Upper lobe of left lung (tissue), 6 donors: ENCODE measurements at places on chromosomes 7 and 10.
A peak's percentile ranks its signal among the peaks of the same experiment; 100 is the strongest.

DNA sequence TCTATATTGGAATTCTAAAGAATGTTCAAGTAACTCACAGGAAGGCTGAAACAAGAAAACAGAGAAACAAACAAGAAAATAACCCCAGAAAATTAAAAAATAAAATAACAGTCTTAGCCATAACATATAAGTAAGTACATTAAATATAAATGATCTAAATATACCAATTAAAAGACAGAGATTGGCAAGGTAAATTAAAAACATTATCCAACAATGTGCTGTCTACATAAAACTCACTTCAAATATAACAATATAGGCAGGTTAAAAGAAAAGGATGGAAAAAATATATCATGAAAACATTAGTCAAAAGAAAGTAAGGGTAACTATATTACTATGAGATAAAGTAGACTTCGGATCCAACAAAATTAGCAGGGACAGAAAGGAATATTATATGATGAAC, 98.1 kb upstream of the NANOS1 start:
- no peak for DNase-seq

DNA sequence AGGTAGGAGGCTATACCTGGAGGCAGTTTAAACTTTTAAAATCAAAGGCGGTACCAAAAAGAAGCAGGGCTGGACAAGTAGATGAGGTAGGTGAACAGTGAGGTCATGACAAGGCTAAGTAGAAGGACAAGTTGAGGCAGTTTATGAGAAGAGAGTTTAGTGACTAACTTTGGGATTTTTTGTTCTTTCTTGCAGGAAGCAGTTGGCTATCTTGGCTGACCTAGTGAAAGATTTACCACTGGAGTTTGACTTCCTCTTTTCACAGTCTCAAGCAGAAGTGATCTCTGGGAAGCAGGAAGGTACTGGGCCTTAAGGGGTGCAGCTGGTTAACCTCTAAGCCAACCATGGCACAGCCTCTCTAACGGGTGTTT, 26.3 kb downstream of the ENTPD7 start:
- DNase-seq: no peak

DNA sequence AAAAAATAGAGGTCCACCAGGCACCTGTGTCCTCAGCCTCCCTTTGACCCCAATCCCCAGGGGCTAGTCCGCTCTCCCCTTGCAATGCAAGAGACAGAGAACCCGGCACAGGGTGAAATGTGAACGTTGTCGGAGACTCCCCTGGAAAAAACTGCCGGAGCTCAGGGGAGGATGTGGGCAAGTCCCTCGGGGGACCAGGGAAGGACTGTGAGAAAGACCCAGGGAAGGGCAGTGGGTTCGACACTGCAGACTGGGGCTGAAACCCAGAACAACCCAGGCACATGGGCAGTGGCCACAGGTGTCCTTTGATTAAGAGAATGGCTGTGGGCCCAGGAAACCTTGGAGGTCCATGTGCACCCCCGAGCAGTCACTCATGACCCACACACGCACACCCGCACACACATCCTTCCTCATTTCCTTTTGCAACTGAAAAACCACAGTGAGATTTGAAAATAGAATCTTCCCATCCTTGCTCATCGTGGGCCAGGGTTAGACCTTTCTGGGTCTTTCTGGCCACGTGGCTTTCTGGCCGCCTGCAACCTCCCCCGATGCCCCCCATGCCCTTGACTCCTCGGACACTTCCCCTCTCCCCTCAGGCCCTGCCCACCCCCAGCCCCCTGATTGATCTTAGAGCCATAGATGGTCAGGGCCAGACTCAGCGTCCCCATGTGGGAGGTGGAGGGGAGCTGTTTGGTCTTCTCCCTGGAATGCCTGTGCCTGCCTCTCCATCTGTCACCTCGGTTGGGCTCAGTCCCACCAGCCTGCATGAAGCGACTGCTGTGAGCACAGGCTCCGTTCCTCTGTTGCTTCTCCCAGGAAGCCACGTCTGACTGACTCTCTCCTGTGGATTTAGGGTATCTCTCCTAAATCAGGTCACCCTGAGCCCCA, 7.9 kb downstream of the LAT2 start:
- DNase-seq: peak; percentile 48

DNA sequence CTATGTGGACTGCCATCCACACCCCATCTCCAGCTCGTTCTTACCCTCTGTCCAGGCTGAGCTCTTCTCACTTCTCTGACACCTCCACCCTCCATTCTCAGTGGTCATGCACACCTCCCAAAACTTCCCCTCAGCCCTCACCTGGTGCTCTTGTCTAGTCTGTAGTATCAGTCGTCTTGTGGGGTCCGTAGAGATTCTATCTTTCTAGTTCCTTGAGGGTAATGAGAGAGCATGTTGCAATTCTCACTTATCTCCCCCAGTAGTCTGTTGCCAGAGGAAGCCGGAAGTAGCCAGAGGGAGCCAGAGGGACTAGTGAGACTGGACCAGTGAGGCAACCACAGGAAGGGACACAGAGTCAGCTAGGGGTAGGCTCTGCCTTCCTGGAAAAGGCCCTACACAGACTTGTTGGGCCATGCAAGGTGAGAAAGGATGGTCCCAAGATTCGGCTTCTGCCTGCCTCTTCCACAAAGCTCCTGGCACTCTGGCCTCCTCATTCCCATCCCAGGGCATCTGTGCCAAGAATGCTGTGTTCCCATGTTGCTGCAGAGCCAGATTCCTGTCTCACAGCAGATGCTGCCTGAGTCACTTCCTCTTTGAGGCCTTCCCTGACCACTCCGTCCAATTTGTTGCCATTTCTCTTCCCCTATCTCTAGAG, 50.6 kb upstream of the DUSP5 start:
- peak; percentile 53 for DNase-seq

- DNase-seq: no peak
Measured at GRCh38 chr10:80070057-80070456, 8.4 kb upstream of the TMEM254 start.

DNA sequence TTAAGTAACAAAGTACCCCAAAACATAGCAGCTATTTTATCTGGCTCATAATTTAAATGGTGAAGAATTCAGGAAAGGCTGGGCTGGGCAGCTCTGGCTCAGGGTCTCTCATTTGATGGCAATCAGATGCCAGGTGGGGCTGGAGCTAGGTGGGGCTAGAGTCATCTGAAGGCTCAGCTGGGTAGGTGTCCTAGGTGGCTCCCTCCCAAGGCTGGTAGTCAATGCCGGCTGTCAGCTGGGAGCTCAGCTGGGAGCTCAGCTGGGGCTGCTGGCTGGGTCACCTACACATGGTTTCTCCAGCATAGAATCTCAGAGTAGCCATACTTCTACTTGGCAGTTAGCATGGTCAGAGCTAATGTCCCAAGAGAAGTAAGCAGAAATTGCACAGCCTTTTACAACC, 34.1 kb downstream of the OSBPL3 start:
- no peak for DNase-seq
